ENCODE measurements at places on chromosomes 12 and 14. TPM values are rescaled to one million over a fixed set of nuclear protein-coding genes. Genes with fewer than 3 reads are reported as not detected.

SMCO2 gene
- not detected for total RNA-seq

SLC8B1 gene
- total RNA-seq = 67.3 TPM

PMCH gene
- total RNA-seq = not detected

TESPA1 gene
- total RNA-seq = 84.8 TPM

PPP4R4 gene
- total RNA-seq = not detected

NRL gene
- 3.8 TPM for total RNA-seq

GAS2L3 gene
- not detected for total RNA-seq

Data from CD8-positive, alpha-beta T cell (primary cell).